CD8-positive, alpha-beta memory T cell (primary cell): ENCODE measurements at places on chromosomes 4 and X. TPM values are rescaled to one million over a fixed set of nuclear protein-coding genes. Genes with fewer than 3 reads are reported as not detected.
A peak's percentile ranks its signal among the peaks of the same experiment; 100 is the strongest.

GRCh38 chrX:31464306-31464915, 392.6 kb upstream of the FTHL17 start:
- DNase-seq, result no peak

DNA sequence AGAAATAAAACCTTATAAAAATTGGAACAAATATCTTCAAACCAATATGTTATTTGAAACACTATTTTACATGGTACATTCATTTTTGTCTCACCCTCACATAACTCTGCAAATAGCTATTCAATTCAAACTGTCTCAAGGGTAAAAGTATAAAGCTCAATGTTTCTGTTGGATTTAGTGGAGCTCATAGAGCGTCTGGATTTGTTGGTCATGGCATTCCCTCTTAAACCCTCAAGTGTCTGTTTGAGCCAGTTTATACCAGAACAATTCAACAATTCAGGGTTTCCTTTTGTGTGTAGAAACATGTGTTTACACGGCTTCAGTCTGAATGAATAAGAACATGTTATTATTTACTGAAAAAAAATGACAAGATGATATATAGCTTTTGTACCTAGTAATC, 161.6 kb downstream of the PCDH18 start:
- DNase-seq, result no peak

- DNase-seq, result no peak
Measured at GRCh38 chrX:129772796-129773431, 6.8 kb upstream of the SASH3 start.

Gene TBC1D19
- 4.4 TPM for total RNA-seq

Gene SPACA5B
- total RNA-seq, result not detected

DNA sequence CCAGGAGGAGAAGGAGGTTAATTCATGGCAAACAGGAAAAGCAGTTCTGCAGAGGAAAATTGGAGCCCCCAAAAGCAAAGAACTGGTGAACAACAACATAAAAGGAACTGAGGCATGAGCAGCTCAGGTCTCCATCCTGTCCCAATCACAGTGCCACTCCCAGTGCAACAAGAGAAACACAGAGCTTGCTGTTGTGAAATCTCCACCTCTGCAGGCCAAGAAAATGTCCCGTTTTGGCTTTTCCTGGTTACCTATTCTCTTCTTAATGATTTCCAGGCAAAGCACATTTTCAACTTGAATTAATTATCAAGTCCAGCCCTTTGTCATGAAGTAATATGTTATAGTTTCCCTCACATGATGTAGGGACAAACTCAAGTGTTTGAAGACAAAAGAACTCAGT, 778 bp downstream of the C1QTNF7 start:
- DNase-seq, result no peak

DNA sequence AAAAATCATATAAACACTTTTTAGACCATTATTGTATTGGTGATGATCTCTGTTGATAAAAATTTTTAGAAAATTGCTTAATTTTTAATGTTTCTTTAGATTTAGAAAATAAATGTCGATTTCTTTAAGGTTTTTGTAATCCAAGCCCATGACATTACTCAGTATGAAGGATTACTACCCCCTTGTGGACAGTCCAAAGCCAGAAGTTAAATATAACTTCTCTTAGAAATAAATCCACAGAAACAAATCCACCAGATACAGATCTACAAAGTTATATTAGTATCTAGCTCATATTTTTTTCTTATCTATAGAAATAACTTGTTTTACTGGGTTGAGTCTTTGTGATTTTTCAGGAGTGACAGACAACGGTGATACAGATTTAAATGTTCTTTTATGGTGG, 18.9 kb downstream of the TIFA start:
- DNase-seq, result no peak

DNA sequence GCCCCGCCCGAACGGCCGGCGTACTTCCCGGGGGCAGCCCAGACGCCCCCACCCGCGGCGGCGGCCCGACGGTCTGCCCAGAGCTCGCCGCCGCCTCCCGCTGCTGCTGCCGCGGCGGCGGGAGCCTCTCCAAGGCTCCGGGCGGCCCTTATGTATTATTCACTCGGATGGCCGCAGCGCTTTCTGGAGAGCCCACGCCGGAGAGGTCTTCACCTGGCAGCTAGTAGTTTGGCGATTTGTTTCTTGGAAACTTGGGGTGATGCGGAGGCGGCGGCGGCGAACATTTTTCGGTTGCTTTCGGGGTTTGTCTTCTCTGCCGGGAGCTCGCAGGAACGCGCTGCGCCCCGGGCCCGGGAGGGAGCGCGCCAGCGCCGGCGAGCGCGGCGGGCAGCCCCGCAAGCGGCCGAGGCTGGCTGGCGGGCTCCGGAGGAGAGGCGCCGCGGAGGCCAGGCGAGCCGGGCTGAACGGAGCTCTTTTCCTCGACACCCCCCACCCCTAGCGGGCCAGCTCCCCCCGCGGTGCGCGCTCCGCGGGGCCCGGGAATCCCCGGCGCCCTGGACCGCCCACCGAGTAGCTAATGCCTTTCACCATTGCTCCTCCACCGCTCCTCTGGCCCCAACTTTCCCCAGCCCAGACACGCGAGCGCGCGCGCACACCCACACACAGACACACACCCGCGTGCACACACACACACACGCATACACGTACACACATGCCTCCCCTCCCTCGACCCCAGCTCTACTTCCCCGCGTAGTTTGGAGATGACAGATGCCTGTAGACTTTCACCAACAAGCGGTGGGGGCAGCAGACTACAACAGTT, 113.5 kb downstream of the DHX15 start:
- DNase-seq, result peak; percentile 49

GRCh38 chrX:6266041-6266440, 37.4 kb upstream of the NLGN4X start:
- DNase-seq, result no peak

DNA sequence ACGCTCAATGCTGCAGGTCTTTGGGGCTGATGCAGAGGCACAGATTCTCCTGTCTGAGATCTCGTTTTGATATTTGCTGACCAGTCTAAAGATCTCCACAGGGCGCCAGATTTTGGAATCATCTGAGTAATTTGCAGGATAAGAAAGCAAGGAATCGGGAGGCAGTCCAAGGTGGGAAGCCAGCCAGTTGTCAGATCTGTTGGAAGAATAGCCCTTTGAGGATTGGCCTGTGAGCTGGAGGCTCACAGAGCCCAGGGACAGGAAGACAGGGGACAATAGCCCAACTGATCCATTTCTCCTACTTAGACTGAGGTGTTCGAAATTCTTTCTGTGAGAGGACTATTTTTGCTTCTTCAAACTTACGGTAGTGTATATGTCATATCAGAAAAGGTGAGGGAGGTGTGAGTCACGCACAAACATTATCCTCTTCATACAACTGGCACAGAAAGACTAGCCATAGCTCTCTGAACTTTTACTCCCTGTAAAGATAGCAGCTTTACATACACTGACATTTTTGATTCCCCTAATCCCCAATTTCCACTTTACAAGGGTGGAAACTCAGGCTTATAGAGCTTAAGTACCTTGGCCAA, 8.8 kb downstream of the DIPK2B start:
- no peak for DNase-seq

DNA sequence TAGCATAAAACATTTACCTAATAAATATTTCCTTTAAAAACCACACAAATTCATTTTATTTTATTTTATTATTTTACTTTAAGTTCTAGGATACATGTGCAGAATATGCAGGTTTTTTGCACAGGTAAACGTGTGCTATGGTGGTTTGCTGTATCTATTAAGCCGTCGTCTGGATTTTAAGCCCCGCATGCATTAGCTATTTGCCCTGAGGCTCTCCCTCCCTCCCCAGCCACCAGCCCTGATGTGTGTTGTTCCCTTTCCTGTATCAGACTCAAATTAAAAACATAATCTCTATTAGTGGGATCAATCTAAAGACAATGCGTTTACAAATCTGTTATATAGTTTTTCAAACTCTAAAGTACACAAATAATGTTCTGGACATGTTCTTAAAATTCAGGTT, 1.2 kb upstream of the HTN3 start:
- DNase-seq, result no peak

Gene BEX2
- 8.9 TPM for total RNA-seq

Gene CENPVL2
- not detected for total RNA-seq

DNA sequence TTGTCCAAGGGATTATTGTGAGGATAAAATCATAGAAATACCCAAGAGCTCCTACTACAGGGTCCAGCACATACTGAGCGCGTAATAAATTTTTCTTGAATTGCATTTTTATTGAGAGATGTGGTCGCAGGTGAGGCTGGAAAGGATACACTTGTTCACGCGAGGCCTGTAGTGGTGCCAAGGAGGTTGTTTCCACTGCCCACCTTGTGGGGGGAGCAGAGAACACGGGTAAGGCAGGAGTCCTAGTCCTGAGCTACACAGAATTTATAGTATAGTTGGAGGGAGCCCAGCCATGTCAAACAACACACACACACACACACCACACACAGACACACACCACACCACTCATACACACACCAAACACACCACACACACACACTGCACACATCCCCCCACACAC, 31.8 kb upstream of the CYP4V2 start:
- no peak for DNase-seq

GRCh38 chrX:15815779-15816437, 25.6 kb downstream of the ZRSR2 start:
- no peak for DNase-seq

GRCh38 chr4:1547131-1547855, 136.8 kb downstream of the FAM53A start:
- DNase-seq, result no peak

GRCh38 chrX:118521435-118521834, 25.8 kb downstream of the DOCK11 start:
- no peak for DNase-seq

Gene NEXMIF
- total RNA-seq, result not detected

- DNase-seq, result no peak
Measured at GRCh38 chr4:107793996-107794395, 30.7 kb upstream of the SGMS2 start.

Gene MAGEE2
- total RNA-seq, result not detected

GRCh38 chr4:185437809-185438208, 12.0 kb upstream of the UFSP2 start:
- DNase-seq, result no peak

Gene TAF7L
- total RNA-seq, result not detected

Gene CDKL2
- 0.37 TPM for total RNA-seq

DNA sequence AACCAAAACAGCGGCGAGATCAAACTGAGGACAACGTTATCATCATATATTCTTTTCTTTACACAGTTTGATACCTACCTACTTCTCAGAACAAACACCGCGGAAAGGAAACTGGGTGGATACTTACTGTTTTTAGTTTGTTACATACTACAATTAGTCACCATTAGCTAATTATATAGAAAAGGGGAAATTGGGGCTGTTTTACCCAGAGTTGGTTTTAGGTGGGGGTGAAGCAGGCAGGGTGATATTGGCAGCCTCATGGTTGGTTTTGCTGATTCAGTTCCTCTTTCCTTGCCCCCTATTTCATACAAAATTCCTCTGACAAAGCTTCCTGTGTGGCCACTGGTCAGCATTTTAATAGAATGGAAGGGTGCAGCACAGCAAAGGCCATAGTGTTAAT, 77.8 kb downstream of the SORBS2 start:
- DNase-seq, result no peak

- DNase-seq, result no peak
Measured at GRCh38 chr4:106985830-106986229, 50.3 kb downstream of the DKK2 start.

Gene UBE2D3
- 452 TPM for total RNA-seq

Gene MAGEB17
- total RNA-seq, result not detected

Gene ALAS2
- not detected for total RNA-seq

DNA sequence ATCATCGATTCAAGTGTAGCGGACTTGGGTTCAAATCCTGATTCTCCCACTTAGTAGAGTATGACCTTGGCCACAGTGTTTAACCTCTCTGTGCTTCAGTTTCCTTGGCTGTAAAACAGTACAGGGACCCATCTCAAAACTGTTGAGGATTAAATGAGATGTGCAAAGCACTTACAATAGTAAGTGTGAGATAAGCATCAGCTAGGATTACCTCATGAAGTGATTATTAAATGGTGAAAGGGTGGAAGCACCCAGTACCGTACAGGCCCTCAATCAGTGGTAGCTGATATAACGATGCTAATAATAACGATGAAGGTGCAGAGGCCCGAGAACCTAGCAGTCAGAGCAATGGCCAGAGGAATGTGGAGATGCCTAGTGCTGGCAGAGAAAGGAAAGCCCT, 45.1 kb downstream of the PRPS1 start:
- no peak for DNase-seq

- peak; percentile 25 for DNase-seq
Measured at GRCh38 chrX:119004920-119005524, 30.6 kb downstream of the LONRF3 start.

GRCh38 chrX:2677764-2678163, 13.3 kb upstream of the CD99 start:
- no peak for DNase-seq

- no peak for DNase-seq
Measured at GRCh38 chr4:83247415-83248357, 36.9 kb downstream of the COQ2 start.

DNA sequence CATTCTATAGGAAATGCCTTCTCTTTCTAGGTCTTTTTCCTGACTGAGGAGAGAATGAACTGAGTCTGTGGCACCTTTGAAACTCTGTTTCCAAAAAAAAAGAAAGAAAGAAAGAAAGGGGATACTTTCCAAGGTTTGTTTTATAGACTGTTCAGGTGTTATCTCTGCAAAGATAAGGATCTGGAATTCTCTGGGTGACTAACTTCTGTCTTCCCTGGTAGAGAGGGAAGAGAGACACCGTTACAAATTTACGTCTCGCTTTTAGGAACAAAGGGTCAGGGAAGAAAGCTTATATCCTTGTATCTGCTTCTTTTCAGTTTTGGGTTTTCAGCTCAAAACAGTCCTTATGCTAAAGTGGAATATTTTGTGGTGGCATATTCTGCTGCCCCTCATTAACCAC, 314.1 kb downstream of the RAPGEF2 start:
- no peak for DNase-seq

Gene CAPN6
- not detected for total RNA-seq

DNA sequence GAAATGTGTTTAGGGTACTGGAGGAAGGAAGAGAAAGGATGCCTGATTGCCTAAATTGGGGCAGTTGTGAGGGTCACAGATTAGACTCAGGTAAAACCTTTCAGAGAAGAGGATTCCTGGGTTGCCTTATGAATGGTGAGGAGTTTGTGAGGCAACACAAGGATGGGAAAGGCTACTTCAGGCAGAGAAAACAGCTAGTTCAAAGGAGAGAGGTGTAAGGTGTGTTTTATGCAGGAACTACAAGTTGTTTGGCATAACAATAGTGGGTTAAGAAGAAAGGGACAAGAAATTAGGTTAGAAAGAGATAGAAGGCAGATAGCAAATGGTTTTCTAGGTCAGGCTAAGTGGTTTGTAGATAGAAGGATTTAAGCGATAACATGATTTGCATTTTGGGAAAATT, 75.1 kb upstream of the PGRMC2 start:
- DNase-seq, result no peak

Gene SPANXD
- not detected for total RNA-seq

DNA sequence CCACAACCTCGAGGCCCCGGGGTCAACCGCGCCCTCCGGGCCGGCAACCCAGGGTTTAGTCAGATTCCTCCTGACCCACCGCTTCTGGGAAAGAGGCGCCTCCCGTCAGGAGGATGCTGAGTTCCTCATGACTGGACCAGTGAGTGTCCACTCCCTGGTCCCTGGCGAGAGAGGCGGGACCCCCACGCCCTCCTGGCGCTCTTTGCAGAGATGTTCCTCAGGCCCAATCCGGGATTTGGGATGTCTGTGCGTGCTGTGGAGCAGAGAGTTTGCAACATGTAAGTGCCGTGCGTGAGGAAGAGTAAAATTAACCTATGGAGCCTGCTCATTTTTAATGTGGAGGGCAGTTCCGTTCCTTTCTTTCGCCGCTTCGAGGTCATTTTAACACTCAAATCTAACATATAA, 824 bp upstream of the UGDH start:
- DNase-seq, result no peak

- no peak for DNase-seq
Measured at GRCh38 chrX:144738246-144738645, 509.1 kb upstream of the SPANXN1 start.

- DNase-seq, result no peak
Measured at GRCh38 chrX:78316265-78316664, 11.1 kb downstream of the CYSLTR1 start.
